ENCODE measurements at places on chromosomes 3 and 15.

DNA sequence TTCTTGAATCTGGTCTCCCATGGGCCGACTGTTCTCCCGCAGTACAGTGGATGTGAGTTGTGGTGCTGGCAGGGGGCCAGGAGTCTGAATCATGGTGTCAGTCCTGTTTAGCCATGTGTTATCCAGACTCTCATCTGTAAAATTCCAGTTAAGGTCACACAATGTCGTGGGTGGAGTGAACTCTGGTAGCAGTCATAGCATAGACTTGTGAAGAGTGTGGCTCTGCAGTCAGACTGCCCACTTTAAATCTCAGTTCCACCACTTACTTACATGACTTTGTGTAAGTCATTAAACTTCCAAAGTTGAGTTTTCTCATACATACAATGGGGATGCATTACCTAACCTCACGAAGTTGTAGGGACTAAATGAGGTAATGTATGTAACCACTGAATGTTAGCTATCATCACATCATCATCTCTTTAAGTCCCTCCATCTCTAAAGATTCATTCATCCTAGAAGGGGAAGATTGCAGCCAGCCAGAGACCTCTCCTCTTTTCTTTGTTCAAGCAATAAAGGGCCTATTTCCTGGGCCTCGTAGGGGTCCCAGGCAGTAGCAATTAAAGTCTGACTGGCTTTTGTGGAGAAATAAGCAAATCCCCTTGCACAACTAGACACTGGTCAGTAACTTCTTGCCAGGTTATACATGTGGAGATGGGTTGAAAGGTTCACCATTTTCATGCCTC lies 93.9 kb downstream of the PCCB start:
- peak; percentile 5 for DNase-seq

GRCh38 chr15:79903626-79904025 lies 6.8 kb upstream of the MTHFS start:
- no peak for DNase-seq

DNA sequence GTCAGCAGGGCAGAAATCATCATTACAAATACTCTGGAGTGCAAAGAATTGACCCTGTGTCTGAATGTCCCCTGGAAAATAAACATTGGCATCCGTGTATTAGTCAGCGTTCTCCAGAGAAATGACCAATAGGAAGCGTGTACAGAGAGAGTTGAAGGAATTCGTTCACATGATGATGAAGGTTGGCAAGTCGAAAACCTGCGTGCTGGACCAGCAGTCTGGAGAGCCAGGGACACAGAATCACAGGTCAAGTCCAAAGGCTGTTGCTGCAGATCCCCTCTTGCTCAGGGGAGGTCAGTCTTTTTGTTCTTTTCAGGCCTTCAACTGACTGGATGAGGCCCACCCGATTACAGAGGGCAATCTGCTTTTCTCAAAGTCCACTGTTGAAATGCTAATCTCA lies 16.6 kb downstream of the GP9 start:
- no peak for DNase-seq

- no peak for DNase-seq
These were observed 107.0 kb upstream of the LSAMP start for GRCh38 chr3:116552246-116552645.

- DNase-seq = no peak
These were observed 36.8 kb downstream of the CA12 start for GRCh38 chr15:63344731-63345390.

GRCh38 chr15:36498916-36499315 lies 80.5 kb upstream of the CDIN1 start:
- DNase-seq = no peak

GRCh38 chr15:39887832-39888231 lies 32.2 kb downstream of the GPR176 start:
- no peak for DNase-seq
